ENCODE measurements at places on chromosomes 3 and 15.
A peak's percentile ranks its signal among the peaks of the same experiment; 100 is the strongest.

- no peak for DNase-seq
Measured at GRCh38 chr3:132254076-132254755, 63.0 kb upstream of the ACP3 start.

DNA sequence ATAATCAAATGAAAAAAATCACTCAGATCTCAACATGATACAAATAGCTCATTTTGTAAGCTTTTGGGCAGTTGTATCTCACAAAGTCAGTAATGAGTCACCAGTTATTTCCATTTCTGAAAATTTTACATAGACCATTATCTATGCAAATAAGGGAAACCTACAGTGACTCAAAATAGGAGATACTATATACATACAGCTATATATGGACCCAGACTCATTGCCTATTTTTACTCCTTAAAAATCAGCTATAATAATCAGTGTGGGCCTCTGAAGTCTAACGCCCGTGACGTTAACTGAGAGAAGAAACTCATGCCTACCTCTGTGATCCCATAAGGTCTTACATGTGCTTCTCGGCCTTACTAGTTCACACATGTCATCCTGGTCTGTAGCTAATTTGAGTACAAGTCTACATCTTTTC is 31.6 kb downstream of the LRIG1 start:
- DNase-seq: no peak

DNA sequence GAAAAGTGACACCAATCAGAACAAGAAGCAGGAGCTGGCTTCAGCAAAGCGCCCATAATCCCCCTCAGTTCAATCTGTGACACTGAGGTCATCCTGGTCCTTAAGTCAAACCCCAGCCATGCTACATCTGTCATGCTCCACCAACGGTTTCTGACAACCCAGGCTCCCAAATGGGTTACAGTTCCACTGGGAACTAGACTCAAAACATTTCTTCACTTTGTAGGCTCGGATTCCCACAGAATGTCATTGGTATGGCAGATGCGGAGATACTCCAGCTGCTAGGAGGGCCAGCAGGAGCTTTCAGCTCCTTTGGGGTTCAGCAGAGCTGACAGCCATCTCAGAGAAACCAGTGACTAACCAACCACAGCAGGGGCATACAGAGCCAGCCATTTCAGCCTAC is 48.9 kb downstream of the SUMF1 start:
- no peak for DNase-seq

- DNase-seq: no peak
Measured at GRCh38 chr3:195809796-195810454, 1.8 kb downstream of the MUC4 start.

DNA sequence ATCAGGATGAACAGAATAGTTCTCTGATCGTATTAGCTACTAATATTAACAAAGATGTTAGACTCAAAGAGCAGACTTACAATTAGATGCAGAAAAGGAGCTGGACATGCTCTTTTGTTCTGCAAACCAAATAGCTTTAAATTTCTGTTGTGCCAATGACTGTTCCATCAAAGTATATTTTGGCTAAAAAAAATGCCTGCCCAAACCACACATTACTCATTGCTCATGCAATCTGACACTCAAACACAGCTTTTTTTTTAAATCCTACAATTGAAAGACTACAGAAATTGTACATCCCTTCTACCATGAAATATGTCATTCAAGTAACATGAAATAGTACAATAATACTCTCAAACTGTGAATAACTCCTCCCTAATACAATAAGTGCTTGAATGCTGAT is 48.6 kb downstream of the SHOX2 start:
- no peak for DNase-seq

DNA sequence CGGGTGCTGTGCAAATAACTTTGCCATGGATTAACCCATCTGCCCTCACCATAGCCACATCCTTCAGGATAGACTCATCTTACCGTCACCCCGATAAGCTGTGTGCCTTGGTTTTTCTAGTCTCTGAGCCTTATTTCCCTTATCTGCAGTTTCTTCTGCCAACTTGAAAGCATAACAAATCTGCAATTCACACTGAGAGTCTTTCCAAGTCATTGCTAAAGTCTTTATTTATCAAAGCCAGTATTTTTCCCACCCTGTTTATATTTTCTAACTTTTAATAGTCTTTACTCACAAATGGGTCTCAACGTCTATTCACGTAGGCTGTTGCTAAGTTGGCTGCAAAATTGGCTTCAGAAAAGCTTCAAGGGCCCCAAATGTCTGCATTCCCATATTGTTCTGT is 61.6 kb upstream of the SUCLG2 start:
- no peak for DNase-seq

DNA sequence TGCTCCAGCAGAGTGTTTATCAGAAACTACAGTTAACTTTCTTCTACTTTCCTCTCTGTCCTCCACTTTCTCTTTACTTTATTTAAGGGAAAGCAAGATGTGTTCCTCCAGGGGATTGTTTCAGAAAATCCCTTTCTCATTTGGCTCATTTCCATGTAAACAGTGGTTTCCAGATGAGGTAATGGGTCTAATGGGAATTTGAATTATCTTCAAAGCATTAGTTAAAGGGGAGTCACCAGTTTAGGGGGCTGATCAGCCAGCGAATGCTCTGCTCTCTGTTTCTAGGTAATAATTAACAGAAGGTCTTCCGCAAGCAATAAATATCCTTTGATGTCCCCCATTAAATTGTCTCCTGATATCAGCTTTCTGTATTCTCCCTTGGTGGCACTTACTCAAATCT is 30.4 kb upstream of the ZNF639 start:
- DNase-seq: no peak

- no peak for DNase-seq
Measured at GRCh38 chr15:40769274-40770146, at the start of gene C15orf62. Gene C15orf62 (plus strand): TSS chr15:40769980. CDS start chr15:40770496, 516 bp downstream.

- DNase-seq: no peak
Measured at GRCh38 chr3:12822725-12823373, 18.5 kb downstream of the RPL32 start.

DNA sequence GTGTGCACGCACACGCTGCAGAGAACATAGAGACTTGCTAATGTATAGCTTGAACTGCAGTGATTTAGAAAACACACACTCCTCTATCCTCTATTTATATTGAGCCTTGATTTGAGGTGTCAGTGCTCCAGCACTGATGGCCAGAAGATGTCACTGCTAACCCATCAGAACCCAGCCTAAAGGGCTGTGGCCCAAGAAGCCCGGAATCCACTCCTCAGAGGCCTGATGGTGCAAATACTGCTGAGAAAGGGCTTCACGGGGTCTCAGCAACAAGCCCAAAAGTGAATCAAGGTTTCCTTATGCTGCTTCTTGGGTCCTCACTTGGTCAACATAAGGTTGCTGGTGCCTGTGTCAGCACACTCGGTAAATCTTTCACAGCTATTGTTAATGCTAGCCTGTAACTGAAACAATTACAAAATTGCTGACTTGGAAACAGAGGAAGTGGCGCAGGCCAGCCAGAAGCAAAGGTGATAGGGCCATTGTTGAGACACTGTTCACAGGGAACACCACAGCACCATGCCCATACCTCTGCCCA is 60.3 kb downstream of the HEG1 start:
- no peak for DNase-seq

DNA sequence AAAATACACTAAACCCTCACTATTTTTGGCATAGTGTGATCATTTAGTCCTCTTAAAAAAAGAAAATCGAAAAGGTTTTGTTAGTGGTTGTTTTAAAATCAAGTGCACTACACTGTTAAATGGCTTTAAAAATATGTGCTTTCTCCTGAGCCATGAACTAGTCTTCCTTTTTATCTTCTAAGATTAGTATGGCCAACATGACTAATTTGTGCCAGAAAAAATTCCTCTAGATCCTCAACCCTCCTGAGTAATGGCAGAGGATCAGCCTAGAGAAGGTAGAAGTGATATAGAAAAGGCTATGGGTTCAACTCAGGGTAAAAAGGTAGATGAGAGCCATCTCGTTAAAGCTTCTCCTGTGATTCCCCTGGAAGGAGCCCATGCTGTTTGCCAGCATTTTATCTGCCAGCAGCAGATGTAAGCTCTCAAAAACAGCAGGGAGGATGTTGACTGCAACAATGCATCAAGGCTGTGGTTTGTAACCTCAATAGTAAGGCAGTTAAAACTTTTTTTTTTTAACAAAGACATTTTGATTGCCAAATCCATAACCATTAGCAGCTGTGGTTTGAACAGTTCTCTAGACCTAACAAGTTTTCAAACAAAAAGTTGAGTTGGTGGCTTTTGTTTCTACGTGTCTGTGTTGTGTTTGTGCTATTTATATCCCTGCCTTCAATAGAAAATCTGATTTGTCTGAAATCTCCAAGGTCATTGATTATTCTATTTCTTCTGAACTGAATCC is 30.2 kb upstream of the ZNF609 start:
- peak; percentile 87 for DNase-seq

- DNase-seq: no peak
Measured at GRCh38 chr3:150454622-150455021, 46.5 kb downstream of the TSC22D2 start.

- DNase-seq: no peak
Measured at GRCh38 chr3:2458816-2459215, 360.1 kb downstream of the CNTN4 start.

GRCh38 chr3:71438904-71439303 is 144.6 kb downstream of the FOXP1 start:
- no peak for DNase-seq

- no peak for DNase-seq
Measured at GRCh38 chr15:69475769-69476358, 23.2 kb downstream of the RPLP1 start.

DNA sequence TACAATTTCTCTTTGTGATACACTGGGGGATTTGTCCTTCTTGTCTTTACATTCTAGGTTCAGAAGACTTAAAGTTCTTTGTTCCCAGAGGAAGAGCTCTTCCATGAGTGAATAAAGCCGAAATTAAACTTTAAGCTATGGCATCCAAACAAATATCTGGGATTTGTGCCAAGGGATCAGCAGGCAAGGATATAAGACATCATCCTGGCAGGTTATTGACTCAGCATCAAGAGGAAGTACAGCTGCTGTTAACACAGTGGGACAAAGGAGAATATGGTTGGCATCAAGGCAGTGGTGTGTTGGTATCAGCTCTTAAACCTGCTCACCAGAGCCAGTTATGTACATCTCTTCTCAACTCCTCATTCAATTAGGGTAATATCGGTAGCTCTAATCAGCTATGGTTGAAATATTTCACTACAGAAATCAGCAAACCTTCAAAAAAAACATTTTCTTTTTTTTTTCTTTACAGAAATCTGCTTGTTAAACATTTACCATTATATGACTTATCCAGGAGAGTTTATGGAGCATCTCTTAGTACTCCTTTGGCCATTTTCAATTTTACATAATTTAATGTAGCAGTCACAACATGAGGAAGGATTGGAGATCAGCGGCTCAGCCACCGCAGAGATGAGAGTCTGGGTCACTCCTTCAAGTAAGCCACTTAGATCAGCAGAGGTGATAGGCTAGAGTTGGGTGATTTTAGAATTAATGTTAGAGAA is 1198.6 kb upstream of the EPHA6 start:
- DNase-seq: no peak

GRCh38 chr3:150074697-150075416 is 104.2 kb upstream of the PFN2 start:
- no peak for DNase-seq

Data from vagina (tissue), 2 donors.